Uterus (tissue), 4 donors: ENCODE measurements at places on chromosomes 4 and X. TPM values are rescaled to one million over a fixed set of nuclear protein-coding genes. Genes with fewer than 3 reads are reported as not detected.

Gene SERTM2
- 12.6 TPM for total RNA-seq

Gene SRPX2
- total RNA-seq: 9.4 TPM

Gene PCDH10
- total RNA-seq: 3.1 TPM

Gene COL4A6
- 34.6 TPM for total RNA-seq

Gene LDOC1
- total RNA-seq: 8.5 TPM

Gene TCP11X2
- not detected for total RNA-seq

Gene NHS
- 3.5 TPM for total RNA-seq

Gene AMOT
- 4.4 TPM for total RNA-seq

Gene JCHAIN
- total RNA-seq: 12.7 TPM

Gene PRDX4
- 135 TPM for total RNA-seq

Gene ZNF711
- total RNA-seq: 6.4 TPM

Gene MAP7D2
- total RNA-seq: 0.55 TPM

DNA sequence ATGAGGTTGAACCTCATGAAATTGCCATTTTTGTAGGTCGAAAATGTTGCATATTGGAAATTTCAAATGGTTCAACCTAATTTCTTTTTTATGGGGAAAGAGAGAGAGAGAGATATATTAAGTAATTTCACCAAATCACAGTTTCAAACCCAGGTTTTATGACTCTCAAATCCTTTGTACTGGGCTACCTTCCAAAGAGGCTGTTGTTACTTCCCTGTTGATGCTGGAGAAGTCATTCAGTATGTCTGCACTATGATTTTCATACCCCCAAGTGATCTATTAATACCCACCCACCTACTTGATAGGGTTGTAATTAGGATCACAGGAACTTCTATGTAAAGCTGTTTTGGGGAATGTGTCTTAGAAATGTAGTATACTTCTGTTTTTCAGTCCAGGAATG, 109.9 kb downstream of the ZNF330 start:
- H3K36me3 ChIP-seq: no peaks in the 10 kb centered on the region
- H3K27me3 ChIP-seq: no peaks in the 10 kb centered on the region
- no peak overlapping the region for H3K27ac ChIP-seq
- no peak overlapping the region for H3K4me3 ChIP-seq
- DNase-seq: no peak

GRCh38 chr4:47705326-47705981, 132.4 kb downstream of the CORIN start:
- no peak overlapping the region for H3K27ac ChIP-seq
- H3K36me3 ChIP-seq: no peaks in the 10 kb centered on the region
- H3K27me3 ChIP-seq: no peaks in the 10 kb centered on the region
- H3K4me1 ChIP-seq: no peaks in the 10 kb centered on the region
- no peak overlapping the region for H3K4me3 ChIP-seq
- DNase-seq: no peak

GRCh38 chr4:107044170-107044569, 8.1 kb upstream of the DKK2 start:
- H3K4me3 ChIP-seq: no peak overlapping the region
- H3K27me3 ChIP-seq: no peaks in the 10 kb centered on the region
- no peaks in the 10 kb centered on the region for H3K4me1 ChIP-seq
- no peaks in the 10 kb centered on the region for H3K36me3 ChIP-seq

DNA sequence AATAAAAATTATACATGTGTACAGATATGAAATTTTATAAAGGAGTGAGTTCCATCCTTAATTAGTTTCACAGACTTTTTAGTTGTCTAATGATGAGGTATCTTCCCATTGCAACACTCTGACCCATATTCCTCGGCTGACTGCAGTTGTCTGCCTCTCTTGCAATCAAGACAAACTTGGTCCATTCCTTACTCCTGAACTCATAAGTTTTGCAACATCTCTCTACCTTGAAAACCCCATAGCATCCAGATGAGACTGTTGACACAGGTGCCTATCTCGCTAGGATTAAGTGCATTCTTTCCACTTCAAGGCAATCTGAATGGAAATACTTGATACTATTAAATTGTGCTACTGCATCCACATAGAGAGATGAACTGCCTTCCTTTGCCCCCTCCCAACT, 2.3 kb downstream of the XKRX start:
- DNase-seq: no peak
- H3K27me3 ChIP-seq: no peaks in the 10 kb centered on the region
- H3K4me3 ChIP-seq: no peak overlapping the region
- no peaks in the 10 kb centered on the region for H3K4me1 ChIP-seq
- H3K27ac ChIP-seq: no peak overlapping the region
- no peaks in the 10 kb centered on the region for H3K36me3 ChIP-seq

GRCh38 chr4:41125558-41126311, 88.6 kb downstream of the APBB2 start:
- H3K4me3 ChIP-seq: no peak overlapping the region
- H3K27me3 ChIP-seq: no peaks in the 10 kb centered on the region
- no peaks in the 10 kb centered on the region for H3K36me3 ChIP-seq

DNA sequence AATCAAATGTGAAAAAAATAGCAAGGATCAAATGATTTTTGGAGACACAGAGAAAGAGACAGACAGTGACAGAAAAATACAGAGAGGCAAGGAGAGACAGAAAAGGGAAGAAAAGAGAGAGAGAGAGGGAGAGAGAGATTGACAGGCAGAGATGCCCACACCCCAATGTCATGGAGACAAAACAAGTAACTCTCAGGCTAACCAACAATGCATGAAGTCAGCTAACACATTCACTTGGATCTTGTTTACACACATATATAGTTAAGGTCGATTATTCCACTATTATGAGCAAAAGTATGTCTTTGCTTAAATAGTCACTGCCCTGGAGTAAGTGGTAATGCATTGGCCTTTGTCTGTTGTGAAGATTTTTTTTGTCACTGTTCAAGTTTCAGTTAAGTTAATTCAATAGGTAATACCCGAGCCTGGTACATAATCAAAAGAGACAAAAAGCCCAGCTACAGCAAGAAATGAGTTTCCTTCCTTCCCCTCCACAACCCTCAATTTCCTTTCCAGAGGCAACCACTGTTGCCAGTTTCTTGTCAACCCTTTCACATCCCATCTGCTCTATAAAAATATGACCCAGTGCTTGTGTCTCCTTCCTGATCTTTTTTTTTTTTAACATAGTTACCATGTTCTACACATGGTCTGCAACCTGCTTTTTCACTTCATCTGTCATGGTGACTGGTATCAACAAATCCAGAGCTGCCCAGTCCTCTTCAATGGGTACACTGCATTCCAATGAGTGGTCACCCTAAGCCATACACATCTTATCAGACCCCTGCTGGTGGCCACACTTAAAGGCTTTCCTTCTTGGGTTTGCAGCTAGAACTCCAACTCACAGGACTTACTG, 52.1 kb downstream of the PROM1 start:
- H3K36me3 ChIP-seq: no peaks in the 10 kb centered on the region
- DNase-seq: no peak
- no peak overlapping the region for H3K27ac ChIP-seq

- H3K4me3 ChIP-seq: no peak overlapping the region
- H3K27me3 ChIP-seq: no peaks in the 10 kb centered on the region
- H3K27ac ChIP-seq: no peak overlapping the region
- no peaks in the 10 kb centered on the region for H3K4me1 ChIP-seq
Observed at GRCh38 chrX:64850371-64851082, 125.7 kb downstream of the ZC4H2 start.

- no peak overlapping the region for H3K27ac ChIP-seq
- no peaks in the 10 kb centered on the region for H3K36me3 ChIP-seq
- H3K4me1 ChIP-seq: no peaks in the 10 kb centered on the region
Observed at GRCh38 chr4:52939325-52939724, 77.2 kb downstream of the RASL11B start.

- DNase-seq: no peak
- no peak overlapping the region for H3K4me3 ChIP-seq
- no peaks in the 10 kb centered on the region for H3K36me3 ChIP-seq
- H3K4me1 ChIP-seq: no peaks in the 10 kb centered on the region
Observed at GRCh38 chr4:94534401-94535312, 82.9 kb downstream of the PDLIM5 start.

- H3K4me1 ChIP-seq: no peaks in the 10 kb centered on the region
- no peaks in the 10 kb centered on the region for H3K27me3 ChIP-seq
- H3K36me3 ChIP-seq: no peaks in the 10 kb centered on the region
Observed at GRCh38 chrX:13599491-13599890, 30.1 kb downstream of the EGFL6 start.

DNA sequence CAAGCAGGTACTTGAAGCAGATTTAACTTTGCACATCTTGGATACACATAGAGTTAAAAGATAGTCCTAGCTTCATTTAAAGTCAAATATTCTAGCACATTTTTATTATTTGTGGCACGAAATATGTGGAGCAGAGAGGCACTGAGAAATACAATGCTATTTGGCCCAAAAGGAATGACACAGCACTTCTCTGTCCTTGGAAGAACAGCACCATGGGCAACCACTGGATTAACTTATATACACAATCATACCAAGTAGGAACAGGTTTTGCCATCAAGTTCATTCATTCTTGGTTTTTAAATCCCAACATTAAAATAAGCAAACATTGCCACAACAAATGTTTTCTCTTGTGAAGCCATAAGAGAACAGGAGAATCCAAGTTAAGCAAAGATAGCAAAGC, 924 bp upstream of the ENAM start:
- H3K4me1 ChIP-seq: no peaks in the 10 kb centered on the region
- H3K27me3 ChIP-seq: no peaks in the 10 kb centered on the region
- no peak for DNase-seq
- no peak overlapping the region for H3K4me3 ChIP-seq
- no peaks in the 10 kb centered on the region for H3K36me3 ChIP-seq
